ENCODE measurements at places on chromosomes 3 and 15.

- no peak for DNase-seq
Measured at GRCh38 chr3:123485551-123485950, 36.7 kb upstream of the ADCY5 start.

DNA sequence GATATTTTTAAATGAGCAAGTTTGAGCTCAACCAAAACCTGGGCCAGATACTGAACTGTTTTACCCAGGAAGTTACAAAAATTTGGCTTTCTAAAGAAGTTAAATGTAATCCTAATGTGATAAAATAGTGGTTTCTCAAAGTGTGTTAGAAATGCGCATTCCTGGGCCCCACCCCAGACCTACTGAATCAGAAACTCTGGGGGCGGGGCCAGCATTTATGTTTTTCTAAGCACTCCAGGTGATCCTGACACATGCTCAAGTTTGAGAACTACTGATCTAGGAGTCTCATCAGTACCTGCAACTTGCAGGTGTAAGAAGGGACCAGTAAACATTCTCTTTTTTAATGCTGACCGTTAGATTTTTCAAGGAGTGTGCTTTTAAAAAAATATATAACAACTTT, 190.6 kb downstream of the VPS13C start:
- no peak for DNase-seq

- no peak for DNase-seq
Measured at GRCh38 chr3:31614162-31614921, 81.6 kb downstream of the STT3B start.

DNA sequence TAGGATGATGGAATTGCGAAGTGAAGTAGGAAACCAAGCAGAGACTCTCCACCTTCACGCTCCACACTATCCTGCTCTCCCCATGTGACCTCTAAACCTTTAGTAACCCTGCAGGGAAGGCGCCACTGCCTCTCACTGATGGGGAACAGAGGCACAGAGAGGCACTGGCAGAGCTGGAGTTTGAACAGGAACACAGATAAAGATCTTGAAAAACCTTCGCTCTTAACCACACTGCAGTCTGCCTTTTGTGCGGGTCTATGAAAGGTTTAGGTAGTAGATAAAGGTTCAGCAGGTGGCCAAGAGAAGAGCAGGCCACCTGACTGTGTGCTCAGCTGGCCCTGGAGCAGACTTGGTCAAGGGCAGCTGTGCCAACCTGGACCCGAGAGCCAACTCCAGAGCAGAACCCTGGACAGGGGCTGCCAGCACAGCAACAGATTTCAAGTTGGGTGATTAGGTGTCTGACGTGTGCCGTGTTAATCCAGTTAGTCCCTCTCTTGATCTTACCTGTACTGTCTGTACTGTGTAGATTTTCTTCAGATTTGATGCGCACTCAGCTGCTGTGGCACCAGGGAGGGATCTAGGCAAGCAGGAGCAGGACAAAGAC, 15.2 kb downstream of the EIF4E3 start:
- no peak for DNase-seq

- DNase-seq = no peak
Measured at GRCh38 chr3:94544131-94544789, 481.4 kb downstream of the NSUN3 start.

DNA sequence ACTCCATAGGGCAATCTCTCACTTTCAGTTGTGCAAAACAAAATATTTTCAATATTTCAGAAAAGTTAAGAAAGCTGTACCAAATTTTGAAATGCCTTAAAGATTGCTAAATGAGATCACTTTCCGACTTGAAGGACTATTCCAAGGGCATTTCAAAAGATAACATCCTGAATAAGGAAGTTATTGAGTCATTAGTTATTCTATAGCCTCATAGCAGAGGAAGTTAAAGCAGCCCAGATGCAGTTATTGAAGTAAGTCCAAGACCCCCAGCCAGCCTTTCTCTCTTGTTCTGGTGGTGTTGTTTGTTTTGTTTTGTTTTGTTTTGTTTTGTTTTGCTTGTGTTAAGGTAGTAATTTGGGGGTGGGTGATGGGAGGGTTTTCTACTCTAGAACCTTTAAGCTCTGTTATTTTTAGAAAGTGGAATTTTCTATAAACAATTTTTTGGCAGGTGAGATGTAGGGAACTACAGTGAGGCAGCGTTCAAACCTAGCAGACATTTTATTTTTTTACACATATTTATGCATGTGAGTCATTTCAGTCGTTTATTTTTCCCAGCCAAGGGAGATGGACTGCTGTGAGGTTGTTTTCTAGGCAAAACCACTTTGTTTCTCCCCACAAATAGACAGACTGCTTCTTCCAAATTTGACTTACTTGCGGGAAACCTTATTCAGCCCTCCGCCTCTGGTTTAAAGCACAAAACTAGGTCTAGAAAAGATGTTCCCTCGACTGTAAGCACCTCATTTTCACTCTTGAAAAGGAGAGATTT, 216.3 kb upstream of the ARPP21 start:
- no peak for DNase-seq

DNA sequence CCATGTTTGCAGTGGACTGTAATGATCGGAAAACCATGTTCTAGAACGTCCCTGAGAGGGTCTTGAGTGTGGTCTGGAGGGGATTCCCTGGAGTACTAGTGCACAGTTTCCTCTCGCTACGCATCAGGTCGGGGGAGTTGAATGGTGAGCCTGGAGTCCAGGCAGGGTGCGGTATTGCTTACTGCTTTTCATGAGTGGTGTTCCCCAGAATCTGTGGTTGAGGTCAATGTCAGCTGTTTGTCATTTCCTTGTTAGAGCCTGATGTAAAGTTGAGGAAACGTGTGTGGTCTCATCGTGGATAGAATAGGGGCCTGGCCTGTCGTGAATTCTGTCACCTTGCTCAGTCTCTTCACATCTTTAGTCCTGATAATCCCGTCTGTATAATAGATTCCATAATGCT, 328.2 kb upstream of the LRRFIP2 start:
- no peak for DNase-seq

DNA sequence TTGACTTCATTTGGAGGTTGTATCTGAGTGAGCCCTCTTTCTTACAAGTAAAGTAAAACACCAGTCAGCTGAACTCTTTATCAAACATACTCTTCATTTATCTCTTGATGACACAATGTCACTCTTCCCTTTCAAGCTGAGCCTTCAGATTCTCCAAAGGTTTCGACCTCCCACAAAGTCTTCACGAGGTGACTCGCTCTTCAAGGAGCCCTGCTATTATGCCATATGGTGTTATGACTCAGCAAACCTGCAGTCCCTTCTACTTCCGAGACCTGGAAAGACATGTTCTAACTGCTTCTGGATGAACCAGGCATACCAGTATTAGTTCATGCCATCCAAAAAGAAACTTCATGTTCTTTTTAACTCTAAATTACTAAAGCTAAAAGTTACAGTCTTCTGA, 23.1 kb downstream of the AADAC start:
- no peak for DNase-seq

DNA sequence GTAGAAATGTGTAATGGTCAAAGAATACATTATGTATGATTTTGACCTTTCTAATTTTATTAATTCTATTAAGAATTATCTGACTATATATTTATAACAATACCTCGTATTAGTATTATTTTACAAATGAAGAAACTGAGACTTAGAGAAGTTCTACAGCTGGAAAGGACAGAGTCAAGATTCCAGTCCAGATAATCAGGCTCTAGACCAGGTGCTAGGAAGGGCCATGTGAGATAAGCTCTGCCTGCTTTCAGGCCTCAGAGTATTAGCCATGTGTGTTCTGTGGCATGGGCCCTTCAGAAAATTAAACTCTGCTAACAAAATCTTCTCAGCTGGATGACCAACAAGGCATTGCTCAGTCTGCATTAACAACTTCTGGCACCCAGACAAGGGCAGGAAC, 87.5 kb downstream of the CD200R1L start:
- no peak for DNase-seq

DNA sequence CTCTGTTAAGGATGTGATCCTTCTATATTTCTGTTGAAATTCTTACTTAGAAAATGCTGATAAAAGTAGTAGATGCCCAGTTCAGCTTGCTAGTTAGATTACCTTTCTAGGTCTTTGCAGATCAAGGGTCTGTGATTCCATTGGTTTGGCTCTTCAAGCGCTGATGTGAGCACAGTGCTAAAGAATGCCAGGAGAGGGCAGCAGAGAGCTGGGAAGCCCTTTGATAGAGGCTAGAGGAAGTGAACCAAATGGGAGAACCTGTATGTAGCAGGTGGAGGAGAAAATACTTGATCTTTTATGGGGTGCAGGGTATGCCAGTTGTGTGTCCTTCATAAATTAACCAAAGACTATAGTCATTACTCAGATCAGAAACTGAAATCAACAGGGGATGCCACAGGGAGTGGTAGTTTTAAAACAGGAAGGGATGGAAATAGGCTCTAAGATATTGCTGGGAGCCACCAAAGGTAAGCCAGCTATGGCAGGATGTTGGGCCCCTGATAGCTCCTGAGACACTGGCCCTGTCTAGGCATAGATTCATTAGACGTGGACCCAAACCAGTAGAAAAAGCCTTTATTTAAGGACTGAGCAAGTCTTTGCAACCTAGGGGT, 677.4 kb downstream of the SQOR start:
- peak; percentile 77 for DNase-seq

GRCh38 chr3:22236490-22237270, 485.7 kb upstream of the ZNF385D start:
- peak; percentile 7 for DNase-seq

GRCh38 chr3:106309274-106309673, 440.5 kb upstream of the CBLB start:
- no peak for DNase-seq

DNA sequence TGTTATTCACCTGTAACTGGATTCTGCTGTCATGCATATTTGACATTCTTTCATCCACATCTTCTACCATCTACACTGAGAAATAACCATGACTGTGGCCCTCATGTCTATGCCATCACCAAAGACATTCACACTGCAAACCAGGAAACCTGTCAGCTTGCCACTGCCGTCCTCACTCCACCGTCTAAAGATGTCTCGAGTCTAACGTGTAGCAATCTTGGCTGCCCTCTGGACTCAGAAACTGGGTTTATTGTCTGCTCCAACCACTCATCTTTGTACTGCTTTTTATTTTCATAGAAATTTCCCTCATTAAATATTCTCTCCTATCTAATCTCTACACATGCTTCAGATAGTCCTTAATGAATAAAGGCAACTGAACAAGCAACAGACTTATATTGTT, 57.1 kb downstream of the CRYGS start:
- no peak for DNase-seq

- DNase-seq = peak; percentile 60
Measured at GRCh38 chr3:39990532-39990931, 181.1 kb downstream of the MYRIP start.

GRCh38 chr3:24828551-24828950, 333.9 kb upstream of the THRB start:
- DNase-seq = no peak

- no peak for DNase-seq
Measured at GRCh38 chr3:9669277-9669676, 20.0 kb downstream of the MTMR14 start.

GRCh38 chr3:64909011-64909410, 221.2 kb upstream of the ADAMTS9 start:
- DNase-seq = no peak

- no peak for DNase-seq
Measured at GRCh38 chr3:164912916-164913315, 165.4 kb downstream of the SI start.

DNA sequence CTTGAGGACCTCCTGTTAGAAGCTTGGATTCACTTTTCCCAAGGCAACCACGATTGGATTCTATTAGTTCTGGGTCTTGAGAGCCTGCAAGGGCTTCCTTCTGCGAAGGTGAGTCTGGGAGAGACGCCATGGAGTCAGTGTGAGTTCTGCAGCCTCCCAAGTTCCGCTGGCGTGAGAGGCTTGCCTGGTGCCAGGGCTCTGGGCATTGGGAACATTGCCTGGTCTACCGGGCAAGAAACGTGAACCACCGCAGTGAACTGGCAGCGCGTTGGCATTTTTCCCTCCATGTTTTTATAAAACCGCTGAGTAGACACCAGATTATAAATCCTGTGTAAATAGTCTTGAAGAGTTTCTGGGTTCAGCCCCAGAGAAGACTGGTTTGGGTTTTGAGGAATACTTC, 160.9 kb downstream of the IGF1R start:
- DNase-seq = no peak

DNA sequence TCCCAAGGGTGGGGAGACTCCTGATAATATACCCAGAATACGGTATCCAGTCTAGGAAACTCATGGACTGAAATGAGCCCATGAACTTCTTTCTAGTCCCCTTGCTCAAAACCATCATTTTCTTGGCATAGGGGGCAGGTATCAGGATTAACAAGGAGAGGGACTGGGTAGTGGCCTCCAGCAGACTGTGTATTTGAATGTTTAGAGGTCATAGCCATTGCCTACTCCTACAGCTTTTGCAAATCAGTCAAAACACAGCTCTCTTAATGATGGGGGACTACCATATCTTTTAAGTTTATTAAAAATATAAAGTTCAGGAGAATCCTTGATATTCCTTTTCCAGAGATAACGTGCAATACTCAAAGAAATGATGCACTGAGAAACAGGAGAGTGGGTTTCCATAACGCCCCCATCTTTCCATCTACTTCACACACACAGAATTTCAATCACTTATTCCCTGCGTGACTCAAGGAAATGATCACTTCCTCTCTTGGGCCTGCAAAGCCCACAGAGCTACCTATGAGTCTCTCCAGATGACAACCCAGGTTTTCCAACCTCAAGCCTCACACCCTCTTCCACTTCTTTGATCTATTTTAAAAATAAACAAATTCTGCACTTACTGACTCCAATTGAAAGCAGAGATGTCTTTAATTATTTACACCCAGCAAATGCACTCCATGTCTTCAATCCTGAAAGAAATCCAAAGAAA, 584.0 kb upstream of the LMCD1 start:
- no peak for DNase-seq

- peak; percentile 59 for DNase-seq
Measured at GRCh38 chr15:85379403-85380131, 836 bp upstream of the AKAP13 start.

DNA sequence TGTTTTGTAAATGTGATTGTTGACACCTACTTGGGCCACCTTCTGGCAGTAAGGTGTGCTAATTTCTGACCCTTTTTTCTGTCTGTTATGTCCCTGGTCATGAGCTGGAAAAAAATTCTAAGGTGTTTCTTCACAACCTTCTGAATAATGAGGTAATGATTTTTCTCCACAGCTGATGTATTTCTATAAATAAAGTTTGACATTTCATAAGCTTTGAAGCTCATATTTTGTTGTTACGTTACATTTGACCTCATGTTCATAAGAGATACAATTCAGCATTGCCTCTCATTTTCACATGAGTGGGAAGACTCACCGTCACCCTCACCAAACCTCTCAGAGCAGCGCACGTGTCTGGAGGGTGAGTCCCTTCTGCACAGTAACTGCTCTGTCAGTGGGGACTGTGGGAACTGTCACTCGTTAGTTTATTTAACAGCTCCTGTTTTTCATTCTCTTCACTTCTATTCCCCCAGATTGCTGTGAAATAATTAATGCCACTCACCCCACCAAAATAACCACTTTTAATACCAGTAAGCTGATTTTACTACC, 140.9 kb downstream of the PLCL2 start:
- DNase-seq = no peak

DNA sequence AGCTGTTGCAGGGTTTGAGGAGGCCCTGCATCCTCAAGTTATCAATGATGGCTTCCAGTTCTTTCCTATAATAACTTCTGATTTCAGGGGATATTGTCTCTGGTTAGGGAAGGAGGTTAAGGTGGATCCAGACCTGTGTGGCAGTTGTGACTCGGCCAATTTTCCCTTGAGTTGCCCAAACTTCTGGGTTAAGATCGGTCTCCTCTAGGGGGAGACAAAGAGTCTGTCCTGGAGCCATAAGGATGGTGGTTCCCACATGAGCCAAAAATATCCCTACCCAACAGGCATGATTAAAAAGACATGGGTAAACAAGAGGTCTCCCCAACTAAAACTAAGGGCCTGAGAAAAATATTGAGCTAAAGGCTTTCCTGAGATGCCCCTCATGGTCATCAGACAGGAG, 227.5 kb upstream of the MDFIC2 start:
- peak; percentile 16 for DNase-seq

GRCh38 chr3:33758864-33759263, 39.6 kb upstream of the PDCD6IP start:
- DNase-seq = no peak

Measured in GM12865 (cell line).